Pancreas (tissue), 10 donors: ENCODE measurements at places on chromosomes 5 and 9. TPM values are rescaled to one million over a fixed set of nuclear protein-coding genes. Genes with fewer than 3 reads are reported as not detected.

DOCK2 gene
- 1.1 TPM for polyA plus RNA-seq

DNA sequence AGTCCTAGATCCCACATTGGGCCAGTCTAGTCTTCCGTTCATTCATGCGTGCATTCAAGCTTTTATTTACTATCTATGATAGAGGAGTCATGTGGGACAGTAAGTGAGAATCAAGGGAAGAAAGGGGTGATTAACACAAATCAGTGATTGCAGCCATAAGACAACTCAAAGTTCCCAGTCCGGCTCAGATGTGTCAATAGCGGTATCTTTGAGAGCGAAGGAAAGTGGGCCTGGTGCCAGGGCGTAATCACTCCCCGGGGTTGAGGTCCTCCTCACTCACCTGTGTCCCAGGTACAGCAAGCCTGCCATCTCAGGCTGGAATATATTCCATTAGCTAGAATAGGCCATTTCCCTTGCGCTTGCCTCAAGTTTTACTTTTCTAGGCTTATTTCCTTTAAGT, 196.3 kb downstream of the ATP10B start:
- peak overlapping the region; percentile 53 for H3K27ac ChIP-seq
- H3K4me1 ChIP-seq: peaks cover 40% of the 10 kb centered on the region
- no peak overlapping the region for H3K4me3 ChIP-seq
- DNase-seq: peak; percentile 22
- no peaks in the 10 kb centered on the region for H3K27me3 ChIP-seq
- H3K36me3 ChIP-seq: no peaks in the 10 kb centered on the region

DNA sequence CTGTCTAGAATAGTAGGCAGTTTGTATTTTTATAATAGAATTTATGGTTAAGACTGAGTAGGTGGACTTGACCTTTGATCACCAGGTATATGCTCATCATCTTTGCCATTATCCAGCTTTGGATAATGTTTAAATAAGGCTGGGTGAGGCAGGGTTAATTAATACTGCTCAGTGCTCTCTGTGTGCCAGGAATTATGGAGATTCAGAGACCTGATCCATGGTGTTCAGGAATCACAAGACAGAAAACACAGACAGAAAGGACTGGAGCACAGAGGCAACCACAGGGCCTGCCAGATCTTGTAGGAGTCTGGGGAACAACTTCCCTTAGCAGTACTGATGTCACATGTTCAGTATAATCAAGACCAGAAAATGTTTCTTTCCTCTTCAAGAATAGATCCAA, 186.3 kb upstream of the ADCY2 start:
- no peaks in the 10 kb centered on the region for H3K4me1 ChIP-seq
- DNase-seq: no peak
- H3K27ac ChIP-seq: no peak overlapping the region
- no peaks in the 10 kb centered on the region for H3K27me3 ChIP-seq
- no peaks in the 10 kb centered on the region for H3K36me3 ChIP-seq
- H3K4me3 ChIP-seq: no peak overlapping the region

DNA sequence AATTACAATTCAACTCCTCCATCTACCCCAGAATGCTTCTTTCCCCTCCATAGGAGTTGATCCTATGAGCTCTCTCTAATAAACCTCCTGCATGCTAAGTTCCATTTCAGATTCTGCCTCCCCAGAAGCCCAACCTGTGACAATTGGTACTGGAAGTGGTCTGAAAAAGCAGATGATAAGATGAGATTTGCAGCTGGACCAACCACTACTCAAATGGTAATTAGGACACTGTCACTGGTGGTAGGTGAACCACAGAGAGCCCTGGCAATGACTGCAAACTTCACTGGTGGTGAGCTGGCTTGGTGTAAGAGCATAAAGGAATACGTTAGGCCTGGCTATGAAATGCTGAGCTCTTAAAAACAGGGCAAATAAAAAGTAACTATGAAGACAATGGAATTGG, 112.6 kb downstream of the ESM1 start:
- H3K27me3 ChIP-seq: no peaks in the 10 kb centered on the region
- H3K27ac ChIP-seq: no peak overlapping the region
- no peaks in the 10 kb centered on the region for H3K36me3 ChIP-seq
- no peak for DNase-seq
- peaks cover 18% of the 10 kb centered on the region for H3K4me1 ChIP-seq

PCDHB14 gene
- 2.8 TPM for polyA plus RNA-seq

CD274 gene
- polyA plus RNA-seq: 1.4 TPM

DNA sequence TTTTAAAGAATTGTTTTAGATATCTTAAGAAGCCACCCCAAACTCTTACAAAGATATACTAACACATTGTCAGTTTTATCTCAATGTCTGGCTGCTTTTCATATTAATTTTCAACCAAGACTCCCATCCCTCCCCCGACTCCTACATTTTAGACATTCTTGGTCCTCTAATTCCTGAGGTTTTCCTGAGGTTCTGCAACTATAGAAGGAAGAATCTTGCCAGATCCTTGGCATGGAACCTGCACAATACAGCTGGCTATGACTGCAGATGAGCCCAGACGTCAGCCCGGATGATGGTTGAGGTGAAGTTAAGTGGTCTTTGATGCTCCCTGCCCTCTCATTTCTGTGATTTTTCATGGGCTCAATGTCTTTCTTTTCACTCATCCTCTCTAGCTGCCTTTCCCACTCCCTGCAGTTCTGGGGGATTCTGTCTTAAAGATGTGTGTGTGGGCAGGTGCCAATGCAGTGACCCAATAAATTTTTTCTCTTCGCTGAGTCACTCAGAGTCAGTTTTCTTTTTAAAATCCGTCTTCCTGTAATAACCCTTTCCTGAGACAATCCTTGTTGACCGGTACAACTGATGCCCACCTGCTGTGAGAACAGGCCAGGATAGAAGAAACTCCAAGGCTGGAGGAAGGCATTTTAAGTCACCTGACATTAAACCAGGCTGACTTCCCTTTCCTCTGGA, 237.8 kb upstream of the GAS1 start:
- DNase-seq: no peak
- H3K4me1 ChIP-seq: no peaks in the 10 kb centered on the region
- no peaks in the 10 kb centered on the region for H3K27me3 ChIP-seq
- no peak overlapping the region for H3K4me3 ChIP-seq

DNA sequence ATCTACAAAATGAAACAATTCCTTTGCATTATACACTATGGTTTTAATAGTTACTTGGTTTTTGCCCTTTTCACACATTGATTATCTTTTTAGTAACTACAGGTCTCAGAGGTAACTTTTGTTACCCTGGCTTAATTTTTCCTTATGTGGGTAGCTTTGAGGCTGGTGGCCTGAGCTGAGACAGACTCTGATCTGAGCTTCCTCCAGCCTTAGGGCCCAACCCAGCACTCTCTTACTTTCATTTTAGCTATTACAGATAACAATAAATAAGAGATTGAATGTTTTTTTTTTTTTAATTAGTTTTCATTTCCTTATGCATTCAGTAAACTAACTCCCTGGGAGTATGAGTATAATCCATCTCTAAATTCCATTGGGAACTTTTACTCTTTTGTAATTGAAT, 15.1 kb upstream of the OXCT1 start:
- H3K4me1 ChIP-seq: no peaks in the 10 kb centered on the region
- H3K4me3 ChIP-seq: no peak overlapping the region
- no peaks in the 10 kb centered on the region for H3K27me3 ChIP-seq
- no peak overlapping the region for H3K27ac ChIP-seq
- no peaks in the 10 kb centered on the region for H3K36me3 ChIP-seq

S1PR3 gene
- polyA plus RNA-seq: 1.8 TPM

DNA sequence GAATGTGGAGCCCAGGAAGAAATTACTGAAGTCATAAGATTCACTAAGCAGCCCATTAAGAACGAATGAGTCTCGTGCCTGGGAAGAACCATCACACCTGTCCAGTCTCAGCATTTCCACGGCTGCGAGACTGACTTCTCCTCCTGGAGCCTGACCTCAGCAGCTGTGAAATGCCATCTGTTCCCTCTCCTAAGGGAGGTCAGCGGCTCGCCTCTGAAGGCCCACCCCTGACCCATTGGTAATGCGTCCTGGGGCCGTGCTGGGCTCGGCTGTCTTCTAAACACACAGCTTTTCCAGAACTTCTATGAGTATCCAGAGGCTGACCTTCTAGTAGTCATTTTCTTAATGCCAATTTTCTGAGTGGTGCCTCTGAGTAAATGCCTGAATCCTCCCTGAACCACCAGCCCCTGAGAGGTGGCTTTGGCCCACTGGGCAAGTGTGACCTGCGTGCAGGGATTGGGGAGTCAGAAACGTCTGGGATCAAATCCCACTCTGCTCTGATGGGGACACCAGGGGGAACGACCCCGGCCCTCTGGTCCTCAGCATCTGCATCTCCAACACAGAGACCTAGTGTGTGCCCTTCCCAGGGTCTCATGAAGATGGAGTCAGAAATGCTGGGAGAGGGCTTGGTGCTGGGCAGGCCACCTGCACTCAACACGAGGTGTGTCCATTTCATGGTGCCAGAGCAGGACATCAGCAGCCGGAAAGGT, 5.7 kb downstream of the SLC6A3 start:
- H3K4me1 ChIP-seq: no peaks in the 10 kb centered on the region
- no peak overlapping the region for H3K27ac ChIP-seq
- no peaks in the 10 kb centered on the region for H3K27me3 ChIP-seq
- H3K36me3 ChIP-seq: no peaks in the 10 kb centered on the region
- H3K4me3 ChIP-seq: no peak overlapping the region
- no peak for DNase-seq

- no peaks in the 10 kb centered on the region for H3K36me3 ChIP-seq
- H3K27ac ChIP-seq: no peak overlapping the region
- H3K27me3 ChIP-seq: no peaks in the 10 kb centered on the region
- H3K4me3 ChIP-seq: no peak overlapping the region
- no peaks in the 10 kb centered on the region for H3K4me1 ChIP-seq
Measured at GRCh38 chr9:98334796-98335195, 79.3 kb upstream of the TBC1D2 start.

WHRN gene
- 32.2 TPM for polyA plus RNA-seq

CATSPER3 gene
- polyA plus RNA-seq: 1.7 TPM
